CMK (cell line): ENCODE measurements at places on chromosomes 16 and 17.

DNA sequence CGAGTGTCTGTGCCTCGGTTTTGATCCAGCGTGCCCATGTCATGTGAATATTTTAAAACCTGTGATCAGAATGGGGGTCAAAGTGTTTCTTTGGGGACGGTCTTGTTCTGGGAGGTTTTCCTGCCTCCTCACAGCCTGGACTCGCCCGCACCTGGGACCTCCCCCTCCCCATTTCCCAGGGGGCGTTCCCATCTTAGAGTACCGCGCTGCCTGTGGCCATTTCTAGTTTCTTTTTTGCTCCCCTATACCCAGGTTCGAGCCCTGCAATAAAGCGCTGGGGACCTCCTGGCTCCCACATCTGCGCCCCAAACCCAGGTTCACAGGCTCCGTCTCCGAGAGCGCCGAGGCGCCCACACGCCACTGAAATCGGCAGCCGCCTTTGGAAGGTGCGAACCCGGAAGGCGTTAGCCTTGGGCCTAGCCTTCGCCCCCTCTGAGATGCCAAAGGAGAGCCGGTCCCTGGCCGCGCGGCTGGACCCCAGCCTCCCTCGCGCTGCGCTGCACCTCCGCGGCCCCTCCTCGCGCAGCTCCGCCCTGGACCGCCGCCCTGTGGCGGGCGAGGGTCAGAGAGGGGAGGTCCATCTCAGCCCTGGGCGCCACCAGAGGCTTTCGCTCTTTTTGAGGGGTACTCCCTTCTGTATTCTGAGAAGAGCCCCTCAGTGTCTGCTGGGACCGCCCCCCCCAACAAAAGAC lies 1.7 kb downstream of the KCNJ12 start:
- DNase-seq = no peak

- no peak for DNase-seq
These were observed 11.4 kb downstream of the SLC5A10 start for GRCh38 chr17:18963126-18964017.

DNA sequence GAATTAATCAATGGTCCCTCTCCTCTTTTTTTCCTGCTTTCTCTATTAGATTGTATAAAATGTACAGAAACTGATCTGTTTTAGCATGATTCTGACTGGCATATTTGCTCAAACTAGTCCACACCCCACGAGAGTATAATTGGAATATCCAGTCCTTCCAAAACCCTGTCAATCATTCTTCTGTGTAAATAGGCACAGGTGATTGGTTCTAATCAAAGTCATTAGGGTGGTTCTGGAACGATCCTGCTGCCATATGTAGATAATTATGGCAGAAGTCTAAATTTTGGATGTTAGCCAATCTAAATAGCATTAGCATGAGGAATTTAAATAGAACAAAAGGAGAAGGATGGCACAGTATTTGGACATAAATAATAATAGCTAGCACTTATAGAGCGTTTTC lies 165.7 kb downstream of the SHISA6 start:
- DNase-seq = no peak

DNA sequence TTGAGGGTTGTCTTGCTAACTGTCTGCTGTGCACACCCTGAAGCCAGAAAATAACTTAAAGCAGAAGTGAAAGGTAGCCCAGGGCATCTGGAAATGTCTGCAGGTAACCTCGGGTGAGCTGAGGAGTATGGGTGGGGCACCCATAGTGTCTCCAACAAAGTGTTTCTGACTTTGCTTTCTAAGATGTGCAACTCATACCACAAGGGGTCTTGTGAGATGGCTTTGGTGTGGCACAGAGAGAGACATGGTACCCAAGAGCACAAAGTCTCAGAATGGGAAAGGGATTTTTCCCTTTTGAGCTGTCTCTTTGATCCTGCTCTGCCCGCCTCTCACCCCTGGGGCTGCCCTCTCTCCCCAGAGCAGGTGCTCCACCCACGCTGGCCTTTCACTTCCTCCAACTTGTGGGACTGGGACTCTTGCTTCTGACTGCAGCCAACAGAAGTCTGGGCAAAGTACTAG lies 6.9 kb downstream of the CHD9 start:
- DNase-seq = no peak

DNA sequence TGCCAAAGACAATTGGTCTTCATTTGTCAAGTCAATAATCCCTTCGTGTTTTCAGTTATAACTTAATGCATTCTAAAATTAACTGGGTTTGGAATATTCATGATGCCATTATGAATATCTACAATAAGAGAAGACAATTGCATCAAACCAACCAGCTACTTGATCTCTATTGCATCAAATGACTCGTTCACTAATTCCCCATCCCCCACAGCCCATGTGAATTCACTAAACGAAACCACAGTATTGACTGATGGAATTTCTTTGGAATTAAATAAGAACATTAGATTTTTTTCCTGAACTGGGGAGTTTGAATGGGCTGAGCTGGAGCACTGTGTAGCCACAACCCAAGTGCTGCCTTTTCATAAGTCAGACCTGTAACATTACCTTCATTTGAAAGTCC lies 65.3 kb downstream of the HS3ST3B1 start:
- no peak for DNase-seq

- no peak for DNase-seq
These were observed 2.4 kb upstream of the HEXD start for GRCh38 chr17:82415786-82416185.

DNA sequence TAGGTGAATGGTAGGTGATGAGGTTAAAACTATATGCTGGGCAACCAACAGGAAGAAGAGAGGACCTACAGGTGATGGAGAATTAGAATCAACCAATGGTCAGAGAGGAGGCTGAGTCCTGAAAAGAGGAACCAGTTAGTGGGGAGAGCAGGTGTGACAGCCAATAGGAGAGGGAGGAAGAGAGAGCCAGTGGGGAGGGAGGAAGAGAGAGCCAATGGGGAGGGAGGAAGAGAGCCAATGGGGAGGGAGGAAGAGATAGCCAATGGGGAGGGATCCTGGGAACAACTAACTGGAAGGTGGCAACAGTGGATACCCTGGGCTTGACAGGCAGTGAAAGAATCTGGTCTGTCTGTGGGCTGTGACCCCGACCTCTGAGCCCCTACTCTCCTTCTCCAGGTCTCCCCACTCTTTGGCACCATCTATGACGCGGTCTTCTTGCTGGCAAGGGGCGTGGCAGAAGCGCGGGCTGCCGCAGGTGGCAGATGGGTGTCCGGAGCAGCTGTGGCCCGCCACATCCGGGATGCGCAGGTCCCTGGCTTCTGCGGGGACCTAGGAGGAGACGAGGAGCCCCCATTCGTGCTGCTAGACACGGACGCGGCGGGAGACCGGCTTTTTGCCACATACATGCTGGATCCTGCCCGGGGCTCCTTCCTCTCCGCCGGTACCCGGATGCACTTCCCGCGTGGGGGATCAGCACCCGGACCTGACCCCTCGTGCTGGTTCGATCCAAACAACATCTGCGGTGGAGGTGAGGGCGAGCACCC lies 3.7 kb downstream of the GUCY2D start:
- DNase-seq = no peak

GRCh38 chr17:18964018-18964351 lies 12.0 kb downstream of the SLC5A10 start:
- no peak for DNase-seq

- DNase-seq = no peak
These were observed 48.5 kb downstream of the RPTOR start for GRCh38 chr17:80593181-80593580.

- no peak for DNase-seq
These were observed 44.9 kb downstream of the ABCA5 start for GRCh38 chr17:69282002-69282401.

DNA sequence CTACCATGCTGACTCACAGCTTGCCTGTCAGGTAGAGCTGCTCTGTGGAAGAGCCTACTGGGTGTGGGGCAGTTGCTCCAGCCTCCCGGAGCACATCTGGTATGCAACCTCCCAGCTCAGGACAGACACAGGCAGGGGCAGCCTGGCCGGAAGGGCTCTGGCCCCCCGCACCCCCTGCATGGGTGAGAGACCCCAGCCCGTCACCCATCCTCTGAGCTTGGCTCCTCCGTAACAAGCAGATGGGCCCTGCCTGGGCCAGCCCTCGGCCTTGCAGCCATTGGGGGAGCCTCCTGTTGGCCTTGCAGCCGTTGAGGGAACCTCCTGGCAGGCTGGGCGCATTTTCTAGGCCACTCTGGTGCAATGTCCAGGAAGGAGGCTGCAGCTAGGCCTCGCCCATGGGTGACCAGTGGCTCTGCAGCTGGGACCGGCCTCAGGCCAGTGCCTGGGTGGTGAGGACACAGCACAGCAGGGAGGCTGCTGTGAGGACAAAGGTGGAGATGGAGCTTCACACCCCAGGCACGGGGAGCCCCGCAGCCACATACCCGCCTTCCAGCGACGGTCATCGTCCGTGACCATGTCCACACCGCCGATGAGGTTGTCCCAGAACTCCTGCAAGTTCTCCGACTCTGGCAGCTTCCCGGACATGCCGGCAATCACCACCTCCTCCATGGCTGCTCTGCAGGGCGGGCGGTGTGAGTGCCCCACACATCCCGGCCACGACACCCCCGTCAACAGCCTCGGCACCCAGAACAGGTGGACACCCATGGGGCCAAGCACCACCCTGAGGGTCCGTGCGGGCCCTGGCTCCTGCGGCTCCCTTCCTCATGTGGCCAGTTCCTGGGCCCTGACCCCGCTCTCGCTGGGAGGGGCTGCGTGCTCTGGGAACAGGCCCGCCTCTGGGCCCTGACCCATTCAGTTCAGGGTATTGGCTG lies 2.0 kb downstream of the FASN start:
- no peak for DNase-seq

DNA sequence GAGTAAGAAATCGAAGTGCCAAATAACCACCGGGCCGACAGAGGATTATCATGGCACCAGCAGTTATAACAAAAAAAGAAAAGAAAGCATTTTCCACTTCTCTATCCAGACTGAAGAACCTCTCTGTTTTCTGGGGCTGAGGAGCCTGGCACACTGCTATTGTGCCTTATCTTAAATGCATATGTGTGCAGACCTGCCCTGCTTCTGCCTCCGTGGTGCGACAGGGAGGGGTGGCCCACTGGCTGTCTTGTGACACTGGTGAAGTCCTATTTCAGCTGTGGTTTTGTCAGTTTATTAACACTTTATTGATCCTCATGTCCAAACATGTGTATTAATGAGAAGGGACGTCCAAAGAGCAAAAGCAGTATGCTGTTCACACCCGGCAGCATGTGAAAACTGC lies 55.4 kb downstream of the CDK5R1 start:
- DNase-seq = no peak

DNA sequence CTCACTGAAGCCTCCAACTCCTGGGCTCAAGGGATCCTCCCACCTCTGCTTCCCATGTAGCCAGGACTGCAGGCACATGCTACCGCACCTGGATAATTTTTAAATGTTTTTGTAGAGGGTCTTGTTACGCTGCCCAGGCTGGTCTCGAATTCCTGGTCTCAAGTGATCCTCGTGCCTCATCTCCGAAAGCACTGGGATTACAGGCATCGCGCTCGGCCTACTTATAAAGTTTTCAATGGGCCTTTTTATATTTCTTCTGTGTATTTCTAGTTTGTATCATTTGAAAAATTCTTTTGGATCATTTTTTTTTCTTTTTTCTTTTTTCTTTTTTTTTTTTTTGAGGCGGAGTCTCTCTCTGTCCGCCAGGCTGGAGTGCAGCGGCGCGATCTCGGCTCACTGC lies 7.3 kb upstream of the TLCD3A start:
- no peak for DNase-seq

DNA sequence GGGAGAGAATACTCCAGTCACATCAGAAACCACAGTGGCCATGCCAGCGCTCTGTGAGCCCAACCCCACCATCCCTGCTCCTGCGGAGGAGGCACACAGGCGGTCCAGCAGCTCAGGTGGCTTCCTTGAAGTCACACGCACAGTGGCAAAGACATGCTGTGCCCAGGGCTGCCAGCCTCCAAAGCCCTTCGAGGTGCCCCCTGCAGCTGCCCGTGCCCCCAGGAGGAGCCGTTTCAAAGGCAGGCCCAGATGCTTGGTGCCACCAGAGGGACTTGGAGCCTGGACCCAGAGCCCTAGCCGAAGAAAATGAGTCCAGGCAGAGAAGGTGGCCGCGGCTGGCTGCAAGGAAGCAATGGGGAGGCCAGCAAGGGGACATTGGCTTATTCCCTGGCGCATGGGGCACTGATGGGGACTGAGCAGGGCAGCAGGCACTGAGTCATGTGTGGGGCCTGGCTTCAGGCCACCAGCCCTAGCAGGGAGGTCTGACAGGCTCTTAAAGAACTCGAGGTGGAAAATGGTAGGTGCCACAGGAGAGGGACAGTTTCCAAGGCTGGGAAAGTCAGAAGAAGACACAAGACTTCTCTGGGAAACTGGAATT lies 17.2 kb upstream of the CACNG1 start:
- no peak for DNase-seq

DNA sequence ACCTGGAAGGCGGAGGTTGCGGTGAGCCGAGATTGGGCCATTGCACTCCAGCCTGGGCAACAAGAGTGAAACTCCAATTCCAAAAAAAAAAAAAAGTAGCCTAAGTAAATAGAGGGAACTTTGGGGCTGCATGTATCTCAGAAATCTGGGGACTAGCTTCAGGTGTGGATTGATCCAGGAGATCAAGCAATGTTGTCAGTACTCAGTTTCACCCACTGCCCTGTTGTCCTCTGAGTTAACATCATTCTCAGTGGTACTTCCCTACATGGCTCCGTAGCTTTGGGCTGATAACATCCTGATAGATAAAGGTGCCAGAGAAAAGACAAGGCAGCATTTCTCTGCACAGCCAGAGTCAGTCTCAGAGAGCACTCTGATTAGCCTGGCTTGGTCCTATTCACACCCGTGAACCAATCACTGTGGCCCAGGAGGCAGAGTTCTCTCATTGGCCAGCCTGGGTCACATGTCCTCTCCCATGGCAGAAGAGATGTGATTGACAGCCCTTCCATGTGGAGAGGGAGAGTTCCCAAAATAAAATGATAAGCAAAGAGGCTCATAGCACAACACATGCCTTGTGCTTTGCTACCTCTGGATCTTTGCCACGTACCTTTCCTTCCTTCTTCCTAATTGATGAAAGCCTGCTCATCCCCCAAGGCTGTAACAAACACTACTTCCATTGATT lies 99.6 kb downstream of the ABCC1 start:
- DNase-seq = no peak

GRCh38 chr17:76537578-76538280 lies at the start of gene CYGB:
TSS of gene CYGB (minus strand) at chr17:76537709. CDS start at chr17:76537542, 167 bp downstream.
- DNase-seq = no peak

GRCh38 chr17:81412490-81413093 lies 17.3 kb downstream of the BAHCC1 start:
- no peak for DNase-seq

DNA sequence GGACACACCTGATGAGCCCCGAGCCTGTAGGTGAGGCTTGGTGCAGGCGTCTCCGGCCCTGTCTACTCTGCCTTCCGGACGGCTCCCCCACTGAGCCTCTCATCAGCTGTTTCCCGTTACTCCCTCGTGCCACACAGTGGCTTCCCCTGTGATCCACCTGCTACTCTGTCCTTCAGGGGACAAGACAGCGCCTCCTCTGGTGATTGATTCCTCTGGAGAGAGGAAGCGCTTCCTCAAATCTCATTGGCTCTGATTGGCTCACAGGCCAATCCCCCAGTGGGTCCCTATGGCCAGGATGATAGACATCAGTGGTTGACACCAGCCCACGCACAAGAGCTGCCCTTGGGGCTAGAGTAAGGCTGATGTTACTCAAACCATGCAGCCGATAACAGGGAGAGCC lies 24.0 kb downstream of the RNF213 start:
- no peak for DNase-seq

- DNase-seq = no peak
These were observed 43.4 kb downstream of the SLFN5 start for GRCh38 chr17:35286120-35286781.

GRCh38 chr17:80029258-80029974 lies 6.3 kb downstream of the TBC1D16 start:
- no peak for DNase-seq

GRCh38 chr16:86723689-86724088 lies 145.3 kb downstream of the FOXL1 start:
- no peak for DNase-seq
